Inflammatory macrophage treated with lipopolysaccharide for 4 hours (primary cell): ENCODE measurements at places on chromosomes 7 and 10.

- peak; percentile 94 for DNase-seq
These were observed 3.6 kb downstream of the DUSP5 start for GRCh38 chr10:110501142-110501937.

- peak; percentile 97 for DNase-seq
These were observed at the start of gene IL15RA for GRCh38 chr10:5977471-5978229. Gene IL15RA, minus strand, starts transcription at chr10:5977543. Its CDS starts 51 bp downstream, at chr10:5977492.

- DNase-seq = peak; percentile 79
These were observed 49.4 kb downstream of the NOD1 start for GRCh38 chr7:30429156-30429530.

- DNase-seq = no peak
These were observed 39.8 kb downstream of the SLC35B4 start for GRCh38 chr7:134276951-134277350.

GRCh38 chr10:9331583-9332008 is 1277.1 kb downstream of the GATA3 start:
- peak; percentile 60 for DNase-seq

DNA sequence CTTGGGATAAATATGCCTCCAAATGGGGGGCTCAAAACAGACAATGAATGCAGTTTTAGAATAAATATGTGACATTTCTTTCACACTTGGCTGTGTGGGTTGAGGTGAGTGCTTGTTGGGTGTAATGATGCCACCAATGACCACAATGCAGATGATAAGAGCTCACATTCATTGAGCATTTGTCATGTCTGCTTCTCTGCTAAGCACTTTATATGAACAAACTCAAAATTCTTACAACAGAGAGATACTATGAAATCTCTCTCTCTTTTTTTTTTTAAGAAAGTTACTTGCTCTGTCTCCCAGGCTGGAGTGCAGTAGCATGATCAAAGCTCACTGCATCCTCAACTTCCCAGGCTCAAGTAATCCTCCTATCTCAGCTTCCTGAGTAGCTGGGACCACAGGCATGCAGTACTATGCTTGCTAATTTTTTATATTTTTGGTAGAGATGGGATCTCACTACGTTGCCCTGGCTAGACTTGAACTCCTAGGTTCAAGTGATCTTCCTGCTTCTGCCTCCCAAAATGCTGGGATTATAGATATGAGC is 185.4 kb downstream of the JCAD start:
- DNase-seq = no peak

- DNase-seq = no peak
These were observed 14.9 kb upstream of the COL13A1 start for GRCh38 chr10:69786791-69787190.

DNA sequence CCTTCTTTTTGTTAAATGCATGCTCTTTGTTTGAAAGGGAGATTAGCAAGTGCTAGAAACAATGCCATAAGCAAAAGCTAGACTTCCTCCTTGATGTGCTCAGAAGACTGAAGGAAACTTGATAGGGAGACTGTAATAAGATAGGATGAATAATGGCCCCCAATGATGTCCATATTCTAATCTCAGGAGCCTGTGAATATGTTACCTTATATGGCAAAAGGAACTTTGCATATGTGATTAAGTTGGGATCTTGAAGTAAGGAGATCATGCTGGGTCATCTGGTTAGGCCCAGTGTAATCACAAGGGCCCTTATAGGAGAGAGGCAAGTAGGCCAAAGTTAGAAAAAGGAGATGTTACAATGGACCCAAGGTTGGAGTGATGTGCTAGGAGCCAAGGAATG is 13.6 kb upstream of the LIPM start:
- no peak for DNase-seq

GRCh38 chr10:122878799-122879338 is 512 bp downstream of the FAM24B start:
- DNase-seq = peak; percentile 41

GRCh38 chr7:45977256-45977780 is 56.2 kb upstream of the IGFBP3 start:
- DNase-seq = no peak

DNA sequence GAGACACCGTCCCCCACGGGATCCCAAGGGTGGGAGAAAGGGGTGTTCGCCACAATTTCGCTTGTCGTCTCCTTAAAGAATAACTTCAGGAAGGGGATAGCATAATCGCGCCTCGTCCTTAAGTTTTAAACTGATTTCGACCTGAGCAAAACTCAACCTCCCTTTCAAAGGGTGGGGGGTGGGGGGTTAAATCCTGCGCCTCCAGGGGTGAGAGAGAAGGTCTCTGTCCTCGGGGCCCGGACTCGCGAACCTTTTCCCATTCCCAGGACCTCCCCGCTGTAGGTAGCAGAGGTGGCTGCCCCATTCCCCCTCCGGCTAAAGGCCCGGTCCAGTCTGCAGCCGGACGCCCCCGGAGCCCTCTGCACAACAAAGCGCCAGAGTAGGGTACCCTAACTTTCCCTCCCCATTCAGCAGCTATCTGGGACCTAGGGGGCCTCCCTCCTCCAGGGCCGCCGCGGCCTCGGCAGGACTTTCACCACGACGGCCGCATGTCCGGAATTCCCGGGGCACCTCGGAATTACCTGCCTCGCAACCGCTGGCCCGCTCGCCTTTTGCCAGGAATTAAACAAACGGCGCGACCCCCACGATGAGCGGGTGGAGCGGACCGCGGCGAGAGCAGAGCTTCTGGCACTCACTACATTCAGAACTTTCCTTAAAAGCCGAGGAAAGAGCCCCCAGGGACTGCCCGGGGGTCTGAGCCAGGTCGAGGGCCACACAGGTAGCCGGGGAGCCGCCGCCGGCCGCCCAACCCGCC is 1.7 kb downstream of the CDK6 start:
- DNase-seq = no peak

DNA sequence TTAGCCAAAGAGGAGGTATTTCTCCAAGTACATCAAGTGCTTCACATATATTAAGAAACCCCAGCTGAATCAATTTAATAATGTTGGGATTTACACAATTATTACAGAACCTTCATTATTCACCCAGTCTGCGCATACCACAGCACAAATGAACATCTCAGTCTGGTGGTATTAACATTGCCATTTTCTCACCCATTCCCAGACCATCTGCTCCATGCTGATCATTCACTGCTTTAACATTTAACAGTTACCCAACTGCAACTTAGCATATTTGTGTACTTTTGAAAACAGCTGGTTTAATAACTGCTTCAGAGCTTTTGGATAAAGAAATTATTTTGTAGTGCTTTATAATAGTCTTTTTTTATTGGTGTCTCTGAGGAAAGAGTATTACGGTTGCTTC is 1072.1 kb downstream of the NXPH1 start:
- DNase-seq = no peak

- DNase-seq = no peak
These were observed 138.9 kb upstream of the FERD3L start for GRCh38 chr7:19284136-19284535.

DNA sequence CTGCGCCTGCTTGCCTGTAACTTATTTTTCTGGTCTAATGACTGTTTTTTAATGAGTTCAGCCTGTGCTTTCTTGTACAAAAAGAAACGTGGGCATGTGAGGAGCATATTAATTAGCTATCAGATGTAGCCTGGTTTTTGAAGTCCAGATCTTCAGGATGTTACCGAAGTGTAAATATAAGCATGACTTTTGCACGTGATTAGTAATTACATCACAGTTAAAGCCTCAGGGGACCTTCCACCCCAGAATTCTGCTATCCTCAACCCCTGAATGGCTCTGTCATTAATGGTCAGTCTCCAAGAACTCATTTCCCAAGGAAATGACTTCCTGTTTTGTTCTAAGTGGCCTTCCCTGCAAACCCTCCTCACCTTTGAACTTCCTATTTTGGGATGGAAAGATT is 2.1 kb upstream of the PRXL2A start:
- no peak for DNase-seq

GRCh38 chr7:76358011-76358480 is 745 bp downstream of the YWHAG start:
- DNase-seq = peak; percentile 71

GRCh38 chr7:137687556-137688265 is 159.1 kb downstream of the DGKI start:
- DNase-seq = no peak

DNA sequence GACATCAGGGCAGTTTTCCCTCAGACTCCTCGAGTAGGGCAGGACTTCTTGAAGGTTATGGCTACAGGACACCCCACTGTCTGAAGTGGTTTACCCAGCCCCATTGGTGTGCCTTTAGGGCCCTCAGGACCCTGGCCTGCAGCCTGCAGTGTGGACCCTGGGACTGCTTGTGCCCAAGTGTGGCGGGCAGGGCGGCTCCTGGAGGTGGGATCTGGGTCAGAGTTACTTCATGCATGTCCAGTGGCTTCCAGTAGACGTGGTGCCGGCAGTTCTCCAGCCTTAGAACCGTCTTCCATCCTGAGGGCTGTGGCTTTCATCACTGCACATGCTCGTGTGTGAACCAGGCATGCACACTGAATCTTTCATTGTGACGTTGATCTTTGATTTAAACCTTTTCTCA is 16.7 kb downstream of the EIF3B start:
- DNase-seq = no peak

DNA sequence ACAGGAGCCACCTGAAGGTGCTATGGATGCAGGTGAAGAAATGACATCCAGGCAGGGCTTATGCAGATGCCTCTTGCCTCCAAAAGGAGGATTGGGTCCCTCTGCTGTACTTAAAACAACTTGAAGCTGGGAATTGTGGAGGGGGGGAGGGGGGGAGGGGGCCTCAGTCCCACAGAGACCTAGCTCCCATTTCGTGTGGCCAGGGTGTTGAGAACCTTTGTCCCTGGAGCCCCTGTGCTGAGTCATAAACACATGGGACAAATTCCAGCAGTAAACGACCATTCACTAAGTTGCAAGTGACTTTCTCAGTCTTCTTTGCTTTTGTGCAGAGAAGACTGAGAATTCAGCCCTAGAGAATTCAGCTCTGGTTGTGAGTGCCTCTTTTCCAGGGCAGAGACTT is 96.5 kb upstream of the PODXL start:
- no peak for DNase-seq

GRCh38 chr7:157335991-157336382 is 817 bp upstream of the DNAJB6 start:
- no peak for DNase-seq

GRCh38 chr7:104980841-104981671 is 32.9 kb upstream of the KMT2E start:
- DNase-seq = peak; percentile 75

DNA sequence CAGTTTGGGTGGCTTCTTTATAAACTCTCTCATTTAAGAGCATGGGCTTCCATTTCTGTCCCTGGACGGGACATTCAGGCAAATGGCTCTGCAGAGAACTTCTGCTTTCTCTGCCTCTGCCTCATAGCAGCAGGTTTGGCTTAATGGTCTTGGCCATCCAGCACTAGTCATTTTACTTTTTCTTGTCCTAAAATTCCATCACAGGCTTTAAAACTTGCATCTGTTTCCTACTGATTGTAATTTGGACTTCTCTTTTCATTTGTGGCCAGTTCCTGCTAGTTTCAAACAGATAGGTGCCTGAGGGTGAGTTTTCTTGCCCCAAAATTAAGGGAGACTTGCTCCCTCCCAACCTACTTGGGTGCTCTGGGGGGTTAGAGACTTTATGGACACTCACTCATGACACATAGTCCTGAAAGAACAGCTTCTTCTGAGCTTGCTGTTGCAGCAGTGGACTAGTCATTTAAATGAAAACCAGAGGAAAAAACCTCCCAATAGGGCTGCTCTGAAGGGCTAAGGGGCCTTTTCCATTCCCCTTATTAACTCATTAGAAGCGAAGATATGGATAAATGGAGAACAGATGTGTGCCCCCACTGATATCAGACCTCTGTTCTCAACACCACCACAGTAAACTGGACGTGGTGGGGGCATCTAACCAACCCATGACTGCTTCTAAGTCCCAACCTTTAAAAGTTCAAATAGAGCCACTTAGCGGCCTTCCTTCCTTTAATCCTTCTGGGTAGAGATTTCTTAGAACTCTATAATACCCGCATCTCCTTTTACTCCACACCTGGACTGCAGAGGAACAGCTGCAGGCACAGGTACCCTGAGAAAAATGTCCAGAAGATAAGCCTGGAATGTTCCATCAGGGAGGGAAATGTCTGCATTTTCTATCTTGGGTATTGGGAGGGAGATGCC is 38.8 kb downstream of the SVOPL start:
- DNase-seq = no peak

DNA sequence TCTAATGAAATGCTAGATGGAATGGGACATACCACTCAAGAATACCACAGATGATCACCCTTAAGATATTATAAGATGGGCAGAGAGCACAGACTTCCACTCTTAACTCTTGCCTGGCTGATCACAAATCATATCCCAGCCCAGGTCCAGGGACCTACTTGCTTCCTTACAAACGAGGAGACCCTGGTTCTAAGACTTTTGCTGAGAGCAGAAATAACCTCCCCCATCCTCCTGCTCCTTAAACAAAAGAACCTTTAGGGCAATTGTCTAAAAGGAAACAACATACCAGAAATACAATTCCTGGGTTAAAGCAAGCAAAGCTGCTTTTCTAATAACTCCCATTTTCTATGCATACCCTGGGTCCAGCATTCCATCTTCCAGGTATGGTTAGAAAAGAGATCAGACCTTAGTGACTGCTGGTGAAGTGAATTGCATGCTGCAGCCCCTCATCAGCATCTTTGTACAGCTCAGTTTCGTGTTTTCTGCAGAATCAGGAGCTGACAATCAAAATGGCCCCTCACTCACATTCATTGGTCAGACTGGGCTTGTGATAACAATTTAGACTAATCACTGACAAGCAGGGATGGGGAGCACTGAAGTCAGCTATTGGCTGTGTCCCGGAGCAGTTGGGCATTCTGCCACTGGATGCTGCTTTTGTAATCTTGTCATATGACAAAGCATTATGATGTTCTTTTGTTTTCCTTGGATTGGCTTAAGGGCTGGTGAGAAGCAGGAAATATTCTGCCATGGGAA is 14.6 kb downstream of the IFIT3 start:
- peak; percentile 65 for DNase-seq

DNA sequence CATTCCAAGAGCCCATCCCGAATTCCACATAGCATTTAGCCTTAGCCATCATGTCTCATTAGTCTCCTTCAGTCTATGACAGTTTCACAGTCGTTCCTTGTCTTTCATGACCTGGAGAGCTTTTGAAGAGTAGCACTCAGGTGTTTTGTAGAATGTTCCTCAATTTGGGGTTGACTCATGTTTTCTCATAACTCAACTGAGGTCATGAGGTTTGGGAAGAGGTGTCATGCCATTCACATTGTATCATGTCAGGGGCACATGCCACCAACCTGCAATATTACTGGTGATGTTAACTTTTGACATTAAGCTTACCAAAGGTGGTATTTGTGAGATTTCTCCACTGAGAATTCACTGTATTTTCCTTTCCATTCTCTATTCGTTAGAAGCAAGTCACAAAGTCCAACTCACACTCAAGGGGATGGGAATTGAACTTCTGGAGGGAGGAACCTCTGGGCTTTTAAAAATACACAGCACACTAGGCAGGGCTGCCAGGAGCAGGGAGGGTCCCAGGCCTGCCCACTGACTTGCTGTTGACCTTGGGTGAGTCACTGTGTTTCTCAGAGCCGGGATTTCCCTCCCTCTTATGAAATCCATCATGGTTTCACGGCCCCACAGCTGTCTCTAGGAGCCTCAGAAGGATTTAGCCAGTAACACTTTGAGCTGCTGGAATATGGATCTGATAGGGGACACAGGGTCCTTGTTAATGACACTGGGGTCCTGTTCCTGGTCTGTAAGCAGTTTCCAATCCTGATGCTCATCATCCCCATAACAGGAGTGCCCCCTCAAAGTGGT is 74.4 kb upstream of the TCF7L2 start:
- DNase-seq = peak; percentile 93

GRCh38 chr7:22400936-22401553 is 44.1 kb upstream of the RAPGEF5 start:
- no peak for DNase-seq

- peak; percentile 88 for DNase-seq
These were observed 85.2 kb downstream of the VTI1A start for GRCh38 chr10:112532189-112532588.
